ENCODE measurements at places on chromosomes 12 and 14.

- DNase-seq: no peak
Observed at GRCh38 chr12:44655846-44656245, 220.3 kb downstream of the NELL2 start.

- DNase-seq: no peak
Observed at GRCh38 chr12:101564912-101565311, 29.9 kb upstream of the MYBPC1 start.

DNA sequence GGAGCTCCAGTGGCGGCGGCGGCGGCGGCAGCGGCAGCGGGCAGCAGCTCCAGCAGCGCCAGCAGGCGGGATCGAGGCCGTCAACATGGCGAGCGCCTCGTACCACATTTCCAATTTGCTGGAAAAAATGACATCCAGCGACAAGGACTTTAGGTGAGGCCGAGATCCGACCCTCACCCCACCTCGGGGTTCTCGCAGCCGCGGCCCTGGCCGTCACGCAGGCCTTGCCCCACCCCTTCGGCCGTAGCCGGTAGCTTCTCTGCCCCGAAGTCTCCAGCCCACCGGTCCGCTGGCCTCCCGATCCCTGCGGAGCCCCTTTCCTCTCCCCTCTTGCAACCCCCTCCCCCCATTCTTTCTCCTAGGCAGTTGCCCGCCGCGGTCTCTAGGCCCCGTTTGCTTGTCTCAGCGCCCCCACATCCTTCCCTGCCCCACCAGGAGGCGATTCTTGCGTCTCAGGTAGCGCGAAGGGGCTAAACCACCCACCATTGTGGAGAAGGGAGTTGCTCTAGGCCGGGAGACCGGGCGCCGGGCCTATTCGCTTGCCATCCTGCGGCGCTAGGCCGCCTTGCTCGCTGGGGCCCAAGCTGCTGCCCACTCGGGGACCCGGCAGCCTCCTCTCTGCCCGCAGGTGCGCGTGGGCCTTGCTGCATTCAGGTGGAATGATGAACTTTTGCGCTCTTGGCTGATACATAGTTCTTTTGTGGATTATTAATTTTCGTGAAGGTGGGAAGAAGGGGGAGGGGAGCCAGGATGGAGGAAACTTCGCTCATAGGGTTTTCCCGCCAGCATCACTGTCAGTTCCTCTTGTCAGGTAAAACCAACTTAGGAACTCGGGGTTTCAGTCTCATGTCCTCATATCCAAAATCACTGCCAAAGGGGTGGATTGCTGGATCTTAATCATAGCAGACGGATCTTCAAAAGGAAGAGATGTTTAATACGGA, 745 bp downstream of the CAND1 start:
- DNase-seq: peak; percentile 31

DNA sequence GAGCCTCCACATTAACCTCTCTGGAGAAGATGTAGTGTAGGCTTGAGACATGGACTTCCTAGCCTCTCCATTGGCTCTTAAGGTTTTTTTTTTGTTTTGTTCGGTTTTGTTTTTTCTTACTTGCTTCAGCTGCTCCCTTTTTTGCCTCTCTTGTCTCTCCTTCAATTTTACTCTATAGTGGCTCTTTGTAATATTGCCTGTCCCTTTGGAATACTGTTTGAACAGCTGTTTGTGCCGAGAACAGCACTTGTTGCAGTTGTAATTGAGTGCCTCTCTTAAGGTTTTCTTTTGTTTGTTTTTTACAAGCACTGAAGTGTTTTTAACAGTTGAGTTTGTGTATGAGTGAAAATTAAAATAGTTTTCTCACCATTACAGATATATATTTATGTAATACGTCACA, 567.7 kb downstream of the LRFN5 start:
- no peak for DNase-seq

DNA sequence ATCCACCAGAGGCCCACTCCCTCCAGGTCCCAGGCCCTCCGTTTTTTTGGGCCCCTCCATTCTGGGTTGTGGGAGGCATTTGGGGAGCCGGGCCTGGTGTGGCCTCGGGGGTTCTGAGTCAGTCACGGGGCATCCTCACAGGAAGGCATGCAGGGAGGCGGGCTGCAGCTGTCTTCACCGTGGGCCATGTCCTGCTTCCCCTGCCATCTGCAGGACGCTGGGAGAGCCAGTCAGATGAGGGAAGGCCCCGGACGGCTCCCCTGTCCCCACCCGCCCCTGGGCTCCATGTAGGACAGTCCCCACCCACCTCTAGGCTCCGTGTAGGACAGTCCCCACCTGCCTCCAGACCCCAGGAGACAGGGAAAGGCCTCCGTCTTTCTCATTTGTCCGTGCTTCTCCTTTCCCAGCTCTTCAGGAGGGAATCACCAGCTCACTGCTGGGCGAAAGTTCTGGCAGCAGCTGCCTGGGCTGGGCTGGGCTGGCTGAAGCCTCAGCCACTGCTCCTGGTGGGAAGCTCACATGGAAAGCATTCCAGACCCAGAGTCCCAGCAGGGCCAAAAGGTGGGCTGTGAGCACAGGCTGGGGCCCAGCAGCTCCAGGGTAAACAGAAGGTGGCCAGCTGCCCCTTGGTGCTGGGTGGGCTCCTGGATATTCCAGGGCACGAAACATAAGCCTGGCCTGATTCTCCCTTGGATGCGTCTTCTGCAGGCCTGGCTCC, 217.8 kb downstream of the KIF26A start:
- DNase-seq: no peak

DNA sequence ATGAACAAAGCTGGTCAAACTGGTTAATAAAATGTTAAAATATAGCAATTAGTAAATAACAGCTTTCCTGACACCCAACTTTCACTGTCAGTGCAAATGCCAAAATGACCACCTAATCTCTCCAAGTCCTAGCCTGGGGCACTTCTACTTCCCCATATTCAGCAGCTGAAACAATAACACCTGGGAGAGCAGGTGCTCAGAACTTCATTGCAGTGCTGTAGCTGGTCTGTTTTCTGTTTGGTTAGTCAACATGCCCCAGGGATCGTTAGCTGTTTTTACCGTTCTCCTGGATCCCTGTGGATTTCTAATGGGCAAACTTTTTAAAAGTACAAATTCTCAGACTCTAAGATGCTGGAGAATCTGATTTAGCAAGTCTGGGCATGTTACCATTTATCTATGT, 759.7 kb downstream of the GALC start:
- DNase-seq: peak; percentile 37

- DNase-seq: peak; percentile 3
Observed at GRCh38 chr14:39731912-39732311, 299.7 kb upstream of the FBXO33 start.

DNA sequence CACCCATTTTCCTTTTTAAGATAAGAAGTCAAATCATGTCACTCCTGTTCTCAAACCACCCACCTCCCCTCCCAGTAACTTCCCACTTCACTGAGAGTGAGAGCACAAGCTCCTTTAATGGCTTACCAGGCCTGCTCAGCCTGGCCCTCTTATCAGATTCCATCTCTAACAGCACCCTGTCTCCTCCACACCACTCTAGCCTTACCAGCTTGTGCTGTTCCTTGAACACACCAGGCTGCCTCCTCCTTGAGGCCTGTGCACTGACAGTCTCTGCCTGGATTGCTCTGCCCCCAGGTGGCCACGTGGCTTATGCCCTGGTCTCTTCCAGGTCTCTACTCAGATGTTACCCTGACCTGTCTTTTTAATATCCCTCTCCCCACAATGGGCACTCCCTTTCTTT, 40.1 kb upstream of the EVL start:
- peak; percentile 58 for DNase-seq
